ENCODE measurements at places on chromosomes 1 and 21. TPM values are rescaled to one million over a fixed set of nuclear protein-coding genes. Genes with fewer than 3 reads are reported as not detected.

SYCP1 gene
- not detected for total RNA-seq

SLC44A3 gene
- total RNA-seq, result not detected

IGSF9 gene
- total RNA-seq, result not detected

ALDH4A1 gene
- 34.9 TPM for total RNA-seq

HES2 gene
- not detected for total RNA-seq

Measured in gastrocnemius medialis (tissue), 4 donors.